ENCODE measurements at places on chromosomes 1 and 21. TPM values are rescaled to one million over a fixed set of nuclear protein-coding genes. Genes with fewer than 3 reads are reported as not detected.

The DYRK1A gene
- 91.7 TPM for total RNA-seq

The TRPM2 gene
- 24.5 TPM for total RNA-seq

The AMY1B gene
- total RNA-seq, result not detected

The SPATA17 gene
- total RNA-seq, result not detected

The UMODL1 gene
- total RNA-seq, result 0.33 TPM

The BTG3 gene
- total RNA-seq, result 31.7 TPM

The CFHR4 gene
- 0.32 TPM for total RNA-seq

The USP48 gene
- 99.0 TPM for total RNA-seq

The WDR64 gene
- total RNA-seq, result not detected

The IPP gene
- total RNA-seq, result 13.2 TPM

The IGSF21 gene
- total RNA-seq, result 18.3 TPM

The RIMKLA gene
- total RNA-seq, result 0.43 TPM

The ATAD3C gene
- 1.6 TPM for total RNA-seq

The PTGFR gene
- total RNA-seq, result 2.4 TPM

The AKR7A3 gene
- 0.97 TPM for total RNA-seq

The NCMAP gene
- not detected for total RNA-seq

The SH2D5 gene
- not detected for total RNA-seq

The LCE3D gene
- total RNA-seq, result not detected

The PODN gene
- total RNA-seq, result 0.64 TPM

The RGS16 gene
- 4.6 TPM for total RNA-seq

The RHD gene
- total RNA-seq, result 3.9 TPM

The KCNA2 gene
- total RNA-seq, result 2.6 TPM

The AKNAD1 gene
- not detected for total RNA-seq

The SPRR2G gene
- not detected for total RNA-seq

The TEDDM1 gene
- not detected for total RNA-seq

The POU3F1 gene
- total RNA-seq, result 0.38 TPM

The FCGR1A gene
- 22.7 TPM for total RNA-seq

The CFAP74 gene
- not detected for total RNA-seq

The CRNN gene
- not detected for total RNA-seq

The C1orf141 gene
- not detected for total RNA-seq

The CYP4A11 gene
- total RNA-seq, result not detected

The AVPR1B gene
- not detected for total RNA-seq

The NPHS2 gene
- total RNA-seq, result not detected

The DNALI1 gene
- total RNA-seq, result 2.6 TPM

The S1PR1 gene
- 107 TPM for total RNA-seq

The OR2T11 gene
- not detected for total RNA-seq

Measured in spleen (tissue), 13 donors.